ENCODE measurements at places on chromosomes 4 and X. TPM values are rescaled to one million over a fixed set of nuclear protein-coding genes. Genes with fewer than 3 reads are reported as not detected.

- H3K4me1 ChIP-seq = peaks cover 5% of the 10 kb centered on the region
- H3K27ac ChIP-seq = no peak overlapping the region
These were observed 200.9 kb upstream of the PPP1R2C start for GRCh38 chrX:42978655-42979379.

- peaks cover 6% of the 10 kb centered on the region for H3K4me1 ChIP-seq
- H3K4me3 ChIP-seq = no peak overlapping the region
- H3K36me3 ChIP-seq = no peaks in the 10 kb centered on the region
- no peak overlapping the region for H3K27ac ChIP-seq
- peaks cover 39% of the 10 kb centered on the region for H3K27me3 ChIP-seq
These were observed 10.9 kb upstream of the WFS1 start for GRCh38 chr4:6258741-6259140.

DNA sequence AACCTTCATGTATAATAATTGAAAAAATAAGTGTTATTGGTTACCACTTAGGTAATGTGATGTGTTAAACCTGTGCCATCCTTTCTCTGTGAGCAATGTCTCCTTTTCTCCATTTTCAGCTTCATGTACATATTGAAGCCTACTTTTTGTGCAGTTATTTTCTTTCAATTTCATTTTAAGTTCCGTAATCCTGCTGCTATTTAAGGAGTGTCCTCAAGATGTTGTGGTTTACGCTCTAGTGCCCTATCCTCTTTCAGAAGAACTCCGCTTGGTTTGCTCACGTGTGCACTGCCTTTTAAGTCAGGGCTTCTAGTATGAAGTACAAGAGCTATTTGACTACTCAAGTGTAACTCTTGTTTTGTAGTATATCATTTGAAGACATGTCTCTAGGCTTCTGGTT is 2253.2 kb upstream of the TENM3 start:
- DNase-seq = no peak
- H3K27ac ChIP-seq = no peak overlapping the region
- H3K4me3 ChIP-seq = no peak overlapping the region
- no peaks in the 10 kb centered on the region for H3K36me3 ChIP-seq

DNA sequence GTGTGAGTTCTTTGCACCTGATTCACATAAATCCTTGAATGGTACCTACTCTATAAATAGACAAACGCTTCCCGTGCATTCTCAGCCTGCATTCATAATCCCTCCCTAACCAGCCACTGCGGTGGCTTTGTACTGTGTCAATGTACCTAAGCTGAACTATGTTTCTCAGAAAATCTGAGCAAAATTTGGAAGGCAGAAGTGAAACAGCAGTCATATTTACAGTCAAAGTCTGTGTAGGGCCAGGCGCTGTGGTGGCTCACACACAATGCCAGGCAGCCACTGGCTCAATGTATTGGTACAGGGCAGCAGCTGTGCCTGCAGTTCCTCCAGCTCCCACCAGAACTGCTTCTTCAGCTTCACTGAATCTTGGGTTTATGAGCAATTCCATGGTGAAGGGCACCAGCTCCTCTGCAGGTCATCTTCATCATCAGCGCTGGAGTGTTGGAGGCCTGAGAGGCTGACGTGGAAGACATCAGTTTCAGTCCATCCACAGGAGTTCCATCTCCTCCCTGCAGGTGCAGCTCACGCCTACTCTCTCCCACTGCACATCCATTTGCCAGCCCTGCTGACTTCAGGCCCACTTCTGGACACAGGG is 32.3 kb upstream of the IRF2 start:
- H3K36me3 ChIP-seq = no peaks in the 10 kb centered on the region
- H3K4me1 ChIP-seq = peaks cover 26% of the 10 kb centered on the region
- no peaks in the 10 kb centered on the region for H3K27me3 ChIP-seq
- H3K27ac ChIP-seq = no peak overlapping the region
- DNase-seq = peak; percentile 36

- no peak overlapping the region for H3K27ac ChIP-seq
- H3K27me3 ChIP-seq = no peaks in the 10 kb centered on the region
- H3K4me3 ChIP-seq = no peak overlapping the region
These were observed 149.4 kb upstream of the KLF3 start for GRCh38 chr4:38514465-38515146.

GRCh38 chrX:56764975-56765791 is 36.1 kb downstream of the NBDY start:
- DNase-seq = no peak
- H3K36me3 ChIP-seq = peaks cover 14% of the 10 kb centered on the region
- no peaks in the 10 kb centered on the region for H3K27me3 ChIP-seq
- H3K4me3 ChIP-seq = peak overlapping the region; percentile 72
- H3K27ac ChIP-seq = peak overlapping the region; percentile 91
- H3K4me1 ChIP-seq = peaks cover 45% of the 10 kb centered on the region

GRCh38 chrX:125681058-125681457 is 361.4 kb downstream of the TEX13C start:
- H3K36me3 ChIP-seq = no peaks in the 10 kb centered on the region
- no peaks in the 10 kb centered on the region for H3K4me1 ChIP-seq
- DNase-seq = no peak
- no peak overlapping the region for H3K27ac ChIP-seq
- no peaks in the 10 kb centered on the region for H3K27me3 ChIP-seq

DNA sequence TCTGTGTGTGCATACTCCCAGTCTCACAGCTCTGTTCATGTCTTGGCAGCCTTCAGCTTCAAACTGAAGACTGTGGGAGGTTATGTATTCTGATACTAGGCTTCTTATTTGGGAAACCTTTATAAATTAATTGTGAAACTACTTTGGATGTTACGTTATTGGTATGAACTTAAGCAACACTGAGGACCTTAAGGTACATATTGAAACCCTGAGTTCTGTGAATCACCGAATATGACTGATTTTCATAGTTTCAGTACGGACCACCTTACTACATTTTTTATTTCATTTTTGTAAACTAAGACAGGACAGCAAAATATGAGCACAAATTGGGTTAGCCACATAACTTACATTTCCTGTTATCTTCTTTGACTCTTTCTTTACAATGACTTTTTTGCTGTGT is 498.4 kb downstream of the PDGFC start:
- no peak for DNase-seq
- H3K36me3 ChIP-seq = no peaks in the 10 kb centered on the region
- H3K4me3 ChIP-seq = no peak overlapping the region

DNA sequence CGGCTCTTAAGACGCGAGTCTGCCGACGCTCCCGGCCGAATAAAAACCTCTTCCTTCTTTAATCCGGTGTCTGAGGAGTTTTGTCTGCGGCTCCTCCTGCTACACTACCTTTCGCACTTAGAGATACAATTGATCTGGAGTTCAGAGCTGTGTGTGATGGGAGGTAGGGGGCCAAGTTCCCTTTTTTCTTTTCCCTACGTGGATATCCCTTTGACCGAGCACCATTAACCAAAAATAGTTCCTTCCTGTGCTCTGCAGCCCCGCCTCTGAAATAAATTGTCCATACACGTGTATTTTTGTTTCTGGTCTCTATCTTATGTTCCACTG is 555 bp upstream of the PGM2 start:
- H3K36me3 ChIP-seq = peaks cover 17% of the 10 kb centered on the region
- DNase-seq = no peak
- peak overlapping the region; percentile 94 for H3K4me3 ChIP-seq
- peaks cover 33% of the 10 kb centered on the region for H3K4me1 ChIP-seq
- H3K27ac ChIP-seq = peak overlapping the region; percentile 93

GRCh38 chr4:86818211-86818610 is 31.0 kb downstream of the SLC10A6 start:
- DNase-seq = no peak
- H3K4me3 ChIP-seq = no peak overlapping the region
- H3K4me1 ChIP-seq = no peaks in the 10 kb centered on the region
- no peaks in the 10 kb centered on the region for H3K27me3 ChIP-seq
- no peaks in the 10 kb centered on the region for H3K36me3 ChIP-seq

- H3K4me3 ChIP-seq = no peak overlapping the region
- H3K36me3 ChIP-seq = no peaks in the 10 kb centered on the region
- no peaks in the 10 kb centered on the region for H3K27me3 ChIP-seq
- H3K27ac ChIP-seq = no peak overlapping the region
These were observed 211.9 kb downstream of the FBXO8 start for GRCh38 chr4:174071595-174071994.

DNA sequence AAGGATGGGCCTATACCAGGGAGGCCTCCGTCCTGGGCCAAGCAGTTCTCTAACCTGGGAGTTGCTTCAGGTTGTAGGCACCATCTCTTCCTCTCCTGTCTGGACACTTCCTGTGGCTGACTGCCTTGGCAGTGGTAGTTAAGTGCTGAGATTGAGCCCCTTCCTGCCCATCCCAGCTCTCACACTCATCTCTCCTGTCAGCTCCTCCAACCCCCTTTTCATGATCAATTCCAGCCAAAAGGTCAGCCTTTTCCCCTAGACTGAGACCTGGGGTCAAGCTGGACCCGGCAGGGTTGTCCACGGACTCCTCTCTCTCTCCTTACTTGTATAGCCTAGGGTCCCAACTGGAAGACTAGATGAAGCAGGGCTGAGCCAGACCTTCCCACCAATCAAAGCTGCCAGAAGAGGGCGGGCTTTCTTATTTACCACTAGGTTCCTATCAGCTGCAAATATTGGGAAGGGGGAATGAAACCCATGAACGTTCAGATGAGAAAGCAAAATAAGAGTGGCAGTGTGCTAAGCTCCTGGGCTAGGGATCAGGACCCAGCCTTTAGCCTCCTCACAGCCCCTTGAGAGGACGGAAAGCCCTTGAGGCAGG is 34.5 kb downstream of the KDM5C start:
- H3K27me3 ChIP-seq = no peaks in the 10 kb centered on the region
- no peak overlapping the region for H3K27ac ChIP-seq
- no peak for DNase-seq
- no peak overlapping the region for H3K4me3 ChIP-seq
- H3K4me1 ChIP-seq = peaks cover 14% of the 10 kb centered on the region

DNA sequence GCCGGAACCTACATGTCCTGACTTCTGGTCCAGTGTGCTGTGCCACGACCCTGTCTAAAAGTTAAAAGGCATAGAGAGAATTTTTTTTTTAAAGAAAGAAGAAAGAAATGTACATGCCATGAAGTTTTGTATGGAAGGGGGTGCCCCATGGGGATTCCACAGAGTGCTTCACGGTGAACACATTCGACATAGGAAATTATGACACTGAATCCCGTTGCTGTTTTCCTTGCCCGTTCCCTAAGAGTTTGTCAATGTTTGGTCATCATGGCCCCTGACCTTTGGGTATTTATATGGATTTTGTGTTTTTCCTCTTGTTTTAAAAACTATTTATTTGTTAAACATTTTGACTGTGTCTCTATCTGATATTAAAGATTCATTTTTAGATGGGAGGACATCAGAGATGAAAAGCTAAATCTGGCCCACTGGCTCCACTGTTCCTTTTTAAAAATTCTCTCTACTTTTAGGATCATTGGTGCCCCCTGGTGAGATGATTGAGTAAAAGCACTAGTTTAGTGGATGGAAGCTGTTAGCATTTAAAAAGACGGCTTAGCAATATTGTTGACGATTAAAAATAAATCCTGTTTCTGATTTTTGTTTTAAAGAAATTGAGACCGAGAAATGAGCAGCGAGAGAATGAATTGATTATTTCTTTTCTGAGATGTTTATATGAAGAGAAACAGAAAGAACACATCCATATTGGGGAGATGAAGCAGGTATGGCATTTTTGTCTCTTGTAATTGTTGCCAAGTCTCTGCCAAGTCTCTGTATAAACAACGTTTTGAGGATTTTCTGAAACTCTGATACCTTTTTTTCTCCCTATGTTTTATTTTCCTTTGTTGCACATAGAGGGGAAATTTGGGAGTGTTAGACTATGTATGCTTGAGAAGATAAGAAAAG is 75.0 kb downstream of the PTTG2 start:
- peaks cover 4% of the 10 kb centered on the region for H3K36me3 ChIP-seq
- H3K4me3 ChIP-seq = no peak overlapping the region
- no peak overlapping the region for H3K27ac ChIP-seq

ZNF732 gene
- 0.10 TPM for total RNA-seq

BEX1 gene
- total RNA-seq = 0.84 TPM

TMEM31 gene
- total RNA-seq = not detected

Measured in activated naive CD8-positive, alpha-beta T cell treated with anti-CD3 and anti-CD28 coated beads for 36 hours (primary cell).